Colonic mucosa (tissue), 4 donors: ENCODE measurements at places on chromosomes 7 and 10. TPM values are rescaled to one million over a fixed set of nuclear protein-coding genes. Genes with fewer than 3 reads are reported as not detected.
A peak's percentile ranks its signal among the peaks of the same experiment; 100 is the strongest.

DNA sequence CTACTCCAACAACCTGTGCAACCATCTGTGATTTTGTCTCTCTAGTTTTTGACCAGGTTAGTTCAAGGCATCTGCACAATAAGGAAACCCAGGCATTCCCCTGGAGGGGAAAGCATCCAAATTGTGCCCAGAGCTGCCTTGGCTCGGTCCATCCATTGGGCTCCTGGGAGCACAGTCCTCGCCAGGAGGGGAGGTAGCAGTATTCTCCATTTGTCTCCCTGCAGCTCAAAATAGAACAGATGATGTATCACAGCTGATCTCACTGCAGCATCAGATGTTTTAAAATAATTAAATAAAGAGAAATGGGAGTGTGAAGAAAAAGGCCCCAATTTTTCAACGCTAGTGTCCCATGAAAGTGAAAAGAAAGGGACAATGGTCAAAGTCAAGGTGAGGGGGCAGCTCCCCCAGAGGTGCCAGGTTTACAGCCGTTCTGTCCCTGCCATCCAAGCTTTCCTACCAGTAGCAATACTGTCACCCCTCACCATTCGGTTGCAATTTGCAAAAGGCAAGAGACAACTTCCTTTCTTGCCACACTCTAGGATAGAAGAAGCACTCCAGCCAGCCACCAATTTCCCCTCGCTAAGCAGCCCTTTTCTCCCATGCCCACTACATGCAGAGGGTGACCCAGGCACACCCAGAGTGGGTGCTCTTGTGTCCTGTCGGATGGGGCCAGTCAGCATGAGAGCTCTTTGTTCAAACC, 43.7 kb downstream of the KCNMA1 start:
- H3K4me1 ChIP-seq = no peaks in the 10 kb centered on the region
- no peak overlapping the region for H3K27ac ChIP-seq
- H3K27me3 ChIP-seq = no peaks in the 10 kb centered on the region
- no peaks in the 10 kb centered on the region for H3K36me3 ChIP-seq
- no peak for DNase-seq

- no peak for DNase-seq
- no peaks in the 10 kb centered on the region for H3K4me1 ChIP-seq
- H3K27me3 ChIP-seq = no peaks in the 10 kb centered on the region
- no peak overlapping the region for H3K27ac ChIP-seq
- H3K36me3 ChIP-seq = no peaks in the 10 kb centered on the region
- H3K4me3 ChIP-seq = no peak overlapping the region
Measured at GRCh38 chr7:46356371-46356770, 435.3 kb upstream of the IGFBP3 start.

DNA sequence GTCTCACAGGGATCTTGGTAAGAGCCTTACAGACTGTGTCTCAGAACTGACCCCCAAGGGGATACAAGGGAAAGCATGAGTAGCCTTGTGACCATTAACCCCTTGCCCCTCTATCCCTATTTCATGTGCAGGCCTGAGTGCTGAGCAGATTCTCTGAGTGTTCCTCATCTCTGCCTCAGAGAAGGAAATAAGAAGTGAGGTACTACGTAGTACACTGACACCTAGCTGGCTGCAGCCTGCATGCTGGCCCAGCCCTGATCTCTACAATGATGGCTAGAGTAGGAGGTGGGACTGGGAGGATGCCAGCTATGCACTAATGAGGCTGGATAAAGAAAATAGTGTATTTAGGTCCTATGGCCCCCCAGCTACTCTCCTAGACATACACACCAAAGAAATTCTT, 174.9 kb upstream of the HPS1 start:
- H3K4me3 ChIP-seq = no peak overlapping the region
- no peak for DNase-seq
- H3K27me3 ChIP-seq = no peaks in the 10 kb centered on the region
- no peaks in the 10 kb centered on the region for H3K4me1 ChIP-seq
- no peak overlapping the region for H3K27ac ChIP-seq

- no peak for DNase-seq
- no peaks in the 10 kb centered on the region for H3K4me1 ChIP-seq
- no peaks in the 10 kb centered on the region for H3K27me3 ChIP-seq
- H3K4me3 ChIP-seq = no peak overlapping the region
- H3K36me3 ChIP-seq = no peaks in the 10 kb centered on the region
Measured at GRCh38 chr7:159169391-159169790, 24.7 kb upstream of the VIPR2 start.

The CD36 gene
- total RNA-seq = 8.7 TPM

DNA sequence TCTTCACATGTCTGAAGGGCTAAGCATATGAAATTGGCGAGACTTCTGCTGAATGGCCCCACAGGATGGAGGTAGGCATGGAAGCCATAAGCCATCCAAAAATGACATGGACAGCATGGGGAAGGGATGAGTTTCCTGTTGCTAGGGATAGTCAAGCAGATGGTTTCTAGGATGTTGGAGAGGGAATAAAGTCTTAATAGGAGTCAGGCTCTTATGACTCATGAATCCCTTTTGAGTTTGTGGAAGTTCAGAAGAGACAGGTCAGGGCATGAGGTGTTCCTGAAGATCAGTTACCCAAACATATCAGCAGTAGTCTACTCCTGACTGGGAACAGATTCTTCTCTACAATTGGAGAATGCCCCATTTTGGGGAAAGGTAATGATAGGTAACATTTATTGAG, 243.9 kb downstream of the REEP3 start:
- no peak for DNase-seq
- no peaks in the 10 kb centered on the region for H3K36me3 ChIP-seq
- no peak overlapping the region for H3K4me3 ChIP-seq
- no peaks in the 10 kb centered on the region for H3K27me3 ChIP-seq
- H3K4me1 ChIP-seq = no peaks in the 10 kb centered on the region
- no peak overlapping the region for H3K27ac ChIP-seq

The MMRN2 gene
- 3.4 TPM for total RNA-seq

DNA sequence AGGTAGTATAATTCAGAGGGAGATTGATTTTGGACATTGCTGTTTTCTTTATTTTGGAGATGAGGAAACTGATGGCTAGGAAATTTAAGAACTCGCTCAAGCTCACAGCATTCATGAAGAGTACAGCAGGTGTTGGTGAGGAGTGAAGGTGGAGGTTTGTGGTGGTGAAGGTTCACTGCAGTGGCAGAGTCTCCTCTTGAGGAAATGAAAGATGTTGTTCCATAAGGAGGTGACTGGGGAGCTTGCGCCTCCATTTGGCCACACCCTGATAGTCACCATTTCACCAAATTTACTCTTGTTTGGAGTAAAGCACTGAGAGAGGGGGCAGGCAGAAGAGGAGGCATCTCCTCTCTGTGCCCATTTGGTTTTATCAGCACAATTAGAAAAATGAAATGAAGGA, 46.4 kb upstream of the TARP start:
- H3K27ac ChIP-seq = no peak overlapping the region
- H3K36me3 ChIP-seq = no peaks in the 10 kb centered on the region
- no peaks in the 10 kb centered on the region for H3K27me3 ChIP-seq
- H3K4me3 ChIP-seq = no peak overlapping the region
- DNase-seq = no peak

The PODXL gene
- total RNA-seq = 11.2 TPM

DNA sequence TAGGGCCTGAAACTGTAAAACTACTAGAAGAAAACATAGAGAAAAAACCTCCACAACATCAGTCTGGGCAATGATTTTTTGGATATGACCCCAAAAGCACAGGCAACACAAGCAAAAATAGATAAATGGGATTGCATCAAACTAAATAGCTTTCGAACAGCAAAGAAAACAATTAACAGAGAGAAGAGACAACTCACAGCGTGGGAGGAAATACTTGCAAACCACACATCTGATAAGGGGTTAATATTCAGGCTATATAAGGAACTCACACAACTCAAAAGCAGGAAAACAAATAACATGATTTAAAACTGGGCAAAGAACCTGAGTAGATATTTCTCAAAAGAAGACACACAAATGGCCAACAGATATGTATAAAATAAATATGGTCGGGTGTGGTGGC, 7.7 kb upstream of the GSTK1 start:
- H3K27me3 ChIP-seq = no peaks in the 10 kb centered on the region
- no peaks in the 10 kb centered on the region for H3K4me1 ChIP-seq
- no peaks in the 10 kb centered on the region for H3K36me3 ChIP-seq
- no peak overlapping the region for H3K4me3 ChIP-seq
- DNase-seq = no peak

- no peaks in the 10 kb centered on the region for H3K4me1 ChIP-seq
- H3K36me3 ChIP-seq = no peaks in the 10 kb centered on the region
- H3K27ac ChIP-seq = no peak overlapping the region
- peak; percentile 28 for DNase-seq
- no peaks in the 10 kb centered on the region for H3K27me3 ChIP-seq
- H3K4me3 ChIP-seq = no peak overlapping the region
Measured at GRCh38 chr10:34031400-34031799, 696.9 kb upstream of the NRP1 start.

The TBX20 gene
- 0.27 TPM for total RNA-seq

DNA sequence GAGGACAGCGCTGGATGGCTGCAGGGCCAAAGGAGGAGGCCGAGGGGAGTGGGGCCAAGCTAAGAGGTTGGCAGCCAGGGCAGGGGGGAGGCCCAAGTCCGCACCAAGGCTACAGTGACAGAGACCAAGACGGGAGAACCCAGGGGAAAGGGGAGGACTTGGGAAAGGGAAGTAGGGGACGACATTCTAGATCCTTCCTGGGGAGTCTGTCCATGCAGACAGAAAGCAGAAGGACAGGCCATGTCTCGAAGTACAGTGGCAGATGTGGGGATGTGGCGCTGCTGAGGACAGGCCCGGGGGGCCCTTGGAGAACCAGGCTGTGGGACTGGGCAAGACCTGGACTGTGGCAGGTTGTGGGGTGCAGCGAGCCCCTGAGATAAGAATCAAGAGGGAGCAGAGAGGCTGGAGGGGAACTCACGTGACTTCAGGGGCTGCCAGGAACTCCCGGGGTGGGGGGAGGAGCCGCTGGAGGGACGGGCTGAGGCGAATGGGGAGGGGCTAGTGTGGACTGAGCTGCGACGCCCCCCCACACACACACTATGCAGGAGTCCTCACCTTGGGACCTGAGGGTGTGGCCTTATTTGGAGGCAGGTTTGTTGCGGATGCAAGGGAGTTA, 68.5 kb upstream of the TNRC18 start:
- H3K27ac ChIP-seq = no peak overlapping the region
- no peaks in the 10 kb centered on the region for H3K4me1 ChIP-seq
- no peaks in the 10 kb centered on the region for H3K36me3 ChIP-seq

The MCM10 gene
- 2.4 TPM for total RNA-seq

- H3K27ac ChIP-seq = no peak overlapping the region
- DNase-seq = no peak
- H3K4me3 ChIP-seq = no peak overlapping the region
Measured at GRCh38 chr7:92873776-92874175, 37.4 kb upstream of the CDK6 start.

The CDH23 gene
- 1.4 TPM for total RNA-seq

DNA sequence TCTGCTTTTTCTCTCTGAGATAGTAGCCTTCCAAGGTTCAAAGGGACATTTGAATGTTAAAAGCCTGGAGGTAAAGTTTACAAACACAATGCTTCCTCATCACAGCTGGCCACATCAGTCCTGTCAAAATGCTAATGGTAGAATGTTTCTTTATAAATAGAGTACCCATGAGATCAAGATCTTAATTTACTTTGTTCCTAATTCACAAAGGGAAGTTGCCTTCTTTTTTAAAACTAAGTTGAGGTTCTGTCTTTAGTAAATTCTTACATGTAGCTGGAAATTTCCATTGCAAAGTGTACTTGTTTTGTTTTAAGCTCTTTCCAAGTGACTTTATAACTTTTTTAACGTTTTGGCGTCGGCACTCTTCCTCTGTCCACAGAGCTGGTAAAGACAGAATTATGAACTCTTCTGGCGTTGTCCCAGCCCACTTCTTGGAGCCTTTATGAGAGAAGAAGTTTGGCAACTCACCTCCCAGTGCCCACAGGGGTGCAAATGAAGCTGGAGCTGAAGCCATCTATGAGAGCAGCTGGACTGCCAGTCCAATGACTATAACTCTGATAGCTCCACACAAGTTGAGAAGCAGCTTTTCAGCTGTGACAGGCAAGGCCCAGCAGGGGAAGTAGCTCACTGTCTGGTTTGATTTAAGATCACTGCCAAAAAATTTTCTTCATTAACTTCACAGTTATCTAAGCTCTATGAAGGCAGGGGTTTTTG, 23.3 kb downstream of the FZD1 start:
- no peak overlapping the region for H3K27ac ChIP-seq
- no peak overlapping the region for H3K4me3 ChIP-seq
- DNase-seq = no peak
- no peaks in the 10 kb centered on the region for H3K36me3 ChIP-seq

- H3K36me3 ChIP-seq = no peaks in the 10 kb centered on the region
- no peak overlapping the region for H3K27ac ChIP-seq
- no peak for DNase-seq
- H3K27me3 ChIP-seq = no peaks in the 10 kb centered on the region
- H3K4me3 ChIP-seq = no peak overlapping the region
Measured at GRCh38 chr10:35626971-35627507, 15.1 kb downstream of the FZD8 start.

GRCh38 chr7:151851145-151851751, 25.7 kb downstream of the PRKAG2 start:
- no peak overlapping the region for H3K27ac ChIP-seq
- H3K36me3 ChIP-seq = no peaks in the 10 kb centered on the region
- DNase-seq = no peak
- H3K4me3 ChIP-seq = peak overlapping the region; percentile 7

GRCh38 chr7:41774966-41775365, 72.1 kb upstream of the INHBA start:
- no peak overlapping the region for H3K4me3 ChIP-seq
- no peaks in the 10 kb centered on the region for H3K4me1 ChIP-seq
- no peaks in the 10 kb centered on the region for H3K36me3 ChIP-seq

The SPDYE11 gene
- total RNA-seq = not detected

- no peak overlapping the region for H3K27ac ChIP-seq
- H3K4me1 ChIP-seq = no peaks in the 10 kb centered on the region
- H3K36me3 ChIP-seq = no peaks in the 10 kb centered on the region
- no peak for DNase-seq
- no peaks in the 10 kb centered on the region for H3K27me3 ChIP-seq
Measured at GRCh38 chr10:84407388-84408049, 79.1 kb downstream of the CCSER2 start.

- no peaks in the 10 kb centered on the region for H3K4me1 ChIP-seq
- H3K27ac ChIP-seq = no peak overlapping the region
- DNase-seq = peak; percentile 50
Measured at GRCh38 chr10:34254596-34254995, 560.5 kb downstream of the PARD3 start.

- H3K4me1 ChIP-seq = no peaks in the 10 kb centered on the region
- no peak overlapping the region for H3K27ac ChIP-seq
- H3K36me3 ChIP-seq = no peaks in the 10 kb centered on the region
- no peaks in the 10 kb centered on the region for H3K27me3 ChIP-seq
- DNase-seq = no peak
Measured at GRCh38 chr10:18323916-18324315, 183.7 kb downstream of the CACNB2 start.

GRCh38 chr7:129169171-129169671, 19.2 kb upstream of the SMO start:
- H3K4me3 ChIP-seq = peak overlapping the region; percentile 42
- DNase-seq = peak; percentile 66
- no peak overlapping the region for H3K27ac ChIP-seq
- H3K4me1 ChIP-seq = no peaks in the 10 kb centered on the region

DNA sequence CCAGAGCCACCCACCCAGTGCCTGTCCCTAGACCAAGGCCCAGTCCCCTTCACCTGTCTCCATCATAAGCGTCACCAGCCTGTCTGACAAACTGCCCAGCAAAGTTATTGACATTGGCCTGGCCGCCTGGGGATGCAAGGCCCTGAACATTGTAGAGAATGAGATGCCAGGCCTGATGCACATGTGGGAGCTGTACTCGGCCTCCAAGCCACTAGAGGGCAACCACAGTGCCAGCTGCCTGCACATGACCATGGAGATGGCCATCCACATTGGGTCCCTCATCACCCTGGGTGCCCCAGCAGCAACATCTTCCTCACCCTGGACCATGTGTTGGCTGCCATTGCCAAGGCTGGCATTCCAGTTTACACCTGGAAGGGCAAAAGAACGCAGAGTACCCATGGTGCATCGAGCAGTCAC, 63.7 kb upstream of the ANTXRL start:
- no peaks in the 10 kb centered on the region for H3K36me3 ChIP-seq
- no peaks in the 10 kb centered on the region for H3K4me1 ChIP-seq
- DNase-seq = peak; percentile 15
- H3K27me3 ChIP-seq = no peaks in the 10 kb centered on the region
